Testis (tissue), 5 donors: ENCODE measurements at places on chromosomes 12 and 14.

- no peak overlapping the region for H3K27ac ChIP-seq
- DNase-seq: no peak
- H3K36me3 ChIP-seq: no peaks in the 10 kb centered on the region
- no peak overlapping the region for H3K4me3 ChIP-seq
These were observed 11.8 kb downstream of the TMEM179 start for GRCh38 chr14:104592785-104593184.

GRCh38 chr12:3193131-3193530 lies 116.0 kb downstream of the TSPAN9 start:
- H3K4me1 ChIP-seq: no peaks in the 10 kb centered on the region
- H3K4me3 ChIP-seq: no peak overlapping the region
- H3K36me3 ChIP-seq: no peaks in the 10 kb centered on the region
- DNase-seq: no peak

GRCh38 chr12:26871985-26872384 lies 39.0 kb upstream of the ITPR2 start:
- no peak overlapping the region for H3K27ac ChIP-seq
- DNase-seq: no peak
- no peak overlapping the region for H3K4me3 ChIP-seq
- no peaks in the 10 kb centered on the region for H3K4me1 ChIP-seq

- no peak overlapping the region for H3K27ac ChIP-seq
- no peaks in the 10 kb centered on the region for H3K36me3 ChIP-seq
- no peak for DNase-seq
- peaks cover 3% of the 10 kb centered on the region for H3K4me1 ChIP-seq
These were observed 246.9 kb upstream of the TMEM132C start for GRCh38 chr12:128019996-128020544.

- H3K4me3 ChIP-seq: no peak overlapping the region
- H3K36me3 ChIP-seq: no peaks in the 10 kb centered on the region
- peak; percentile 90 for DNase-seq
- H3K4me1 ChIP-seq: peaks cover 12% of the 10 kb centered on the region
These were observed 121.8 kb downstream of the TBC1D30 start for GRCh38 chr12:64946132-64946829.

DNA sequence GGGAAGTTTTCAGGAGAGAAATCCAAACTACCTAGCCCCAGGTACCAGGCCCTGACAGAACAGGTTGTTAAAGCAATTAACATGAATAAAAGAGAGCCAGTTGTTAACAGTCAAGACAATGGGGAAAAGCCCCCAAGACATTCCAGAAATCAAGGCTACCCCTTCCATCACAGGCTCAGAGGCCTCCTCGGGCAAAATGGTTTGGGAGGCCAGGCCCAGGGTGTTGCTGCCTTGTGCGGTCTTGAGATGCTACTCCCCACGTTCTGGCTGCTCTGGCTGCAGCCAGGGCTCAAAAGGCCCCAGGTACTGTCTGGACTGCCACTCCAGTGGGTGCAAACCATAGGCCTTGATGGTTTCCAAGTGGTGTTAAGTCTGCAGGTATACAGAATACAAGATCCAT lies 7.0 kb downstream of the CRY1 start:
- peaks cover 5% of the 10 kb centered on the region for H3K4me1 ChIP-seq
- no peaks in the 10 kb centered on the region for H3K36me3 ChIP-seq
- no peak overlapping the region for H3K4me3 ChIP-seq
- H3K27ac ChIP-seq: no peak overlapping the region

GRCh38 chr12:101931498-101932326 lies 54.3 kb downstream of the DRAM1 start:
- H3K27ac ChIP-seq: no peak overlapping the region
- peaks cover 4% of the 10 kb centered on the region for H3K4me1 ChIP-seq
- H3K36me3 ChIP-seq: no peaks in the 10 kb centered on the region
- H3K4me3 ChIP-seq: no peak overlapping the region
- DNase-seq: no peak

DNA sequence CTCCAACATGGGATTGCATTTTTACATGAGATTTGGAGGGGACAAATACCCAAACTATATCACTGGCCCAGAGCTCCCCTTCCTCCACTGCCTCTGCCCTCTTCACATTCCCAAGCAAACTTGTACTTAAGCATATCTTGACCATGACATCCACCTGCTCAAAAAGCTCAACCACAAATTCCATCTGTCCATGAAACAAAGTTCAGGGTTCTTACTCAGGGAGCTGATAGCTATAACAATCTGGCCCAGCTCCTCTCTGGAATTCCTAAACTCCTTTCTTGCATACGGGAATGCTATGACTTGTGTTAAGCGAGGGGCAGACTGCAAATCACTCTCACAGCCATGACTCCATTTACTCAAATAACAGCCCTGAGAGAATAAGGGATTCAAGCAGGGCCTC lies 152.1 kb downstream of the GALC start:
- H3K27me3 ChIP-seq: no peaks in the 10 kb centered on the region
- no peak overlapping the region for H3K27ac ChIP-seq
- no peak overlapping the region for H3K4me3 ChIP-seq

GRCh38 chr12:9751204-9752144 lies 9.2 kb downstream of the CD69 start:
- DNase-seq: no peak
- no peak overlapping the region for H3K4me3 ChIP-seq
- H3K27me3 ChIP-seq: no peaks in the 10 kb centered on the region
- H3K27ac ChIP-seq: no peak overlapping the region

- no peak for DNase-seq
- no peak overlapping the region for H3K27ac ChIP-seq
- H3K4me1 ChIP-seq: no peaks in the 10 kb centered on the region
- no peaks in the 10 kb centered on the region for H3K27me3 ChIP-seq
These were observed 48.8 kb upstream of the CHST11 start for GRCh38 chr12:104407922-104408321.

- no peak overlapping the region for H3K27ac ChIP-seq
- H3K36me3 ChIP-seq: no peaks in the 10 kb centered on the region
- no peaks in the 10 kb centered on the region for H3K27me3 ChIP-seq
- H3K4me1 ChIP-seq: no peaks in the 10 kb centered on the region
- DNase-seq: no peak
- H3K4me3 ChIP-seq: no peak overlapping the region
These were observed 199.1 kb downstream of the SLC5A8 start for GRCh38 chr12:101010896-101011295.

DNA sequence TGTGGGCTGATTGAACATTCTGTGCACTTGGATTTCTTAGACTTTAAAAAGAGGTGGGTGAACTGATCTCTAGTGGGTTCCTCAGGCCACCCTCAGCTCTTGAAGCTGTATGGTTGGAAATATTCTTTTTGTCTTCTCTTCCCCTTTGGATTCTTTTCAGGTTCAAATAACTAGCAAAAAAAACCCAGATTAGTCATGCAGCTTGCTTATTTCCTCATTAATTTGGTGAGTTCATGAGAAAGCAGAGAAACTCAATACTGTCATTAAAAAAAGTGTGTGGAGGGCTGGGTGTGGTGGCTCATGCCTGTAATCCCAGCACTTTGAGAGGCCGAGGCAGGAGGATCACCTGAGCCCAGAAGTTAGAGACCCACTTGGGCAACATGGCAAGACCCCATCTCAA lies 183.4 kb downstream of the ESR2 start:
- no peak overlapping the region for H3K27ac ChIP-seq
- peaks cover 30% of the 10 kb centered on the region for H3K4me1 ChIP-seq
- H3K27me3 ChIP-seq: no peaks in the 10 kb centered on the region
- peak; percentile 30 for DNase-seq

GRCh38 chr12:14931791-14932560 lies 6.4 kb downstream of the ERP27 start:
- no peaks in the 10 kb centered on the region for H3K27me3 ChIP-seq
- no peak overlapping the region for H3K27ac ChIP-seq
- H3K4me1 ChIP-seq: peaks cover 5% of the 10 kb centered on the region
- H3K4me3 ChIP-seq: no peak overlapping the region
- no peaks in the 10 kb centered on the region for H3K36me3 ChIP-seq

GRCh38 chr12:24695657-24696329 lies 253.1 kb downstream of the BCAT1 start:
- DNase-seq: no peak
- H3K36me3 ChIP-seq: no peaks in the 10 kb centered on the region
- no peaks in the 10 kb centered on the region for H3K27me3 ChIP-seq
- no peak overlapping the region for H3K4me3 ChIP-seq
- H3K27ac ChIP-seq: no peak overlapping the region

- H3K27ac ChIP-seq: no peak overlapping the region
- no peaks in the 10 kb centered on the region for H3K27me3 ChIP-seq
- peaks cover 14% of the 10 kb centered on the region for H3K4me1 ChIP-seq
These were observed 26.0 kb downstream of the TBX3 start for GRCh38 chr12:114658002-114658441.

DNA sequence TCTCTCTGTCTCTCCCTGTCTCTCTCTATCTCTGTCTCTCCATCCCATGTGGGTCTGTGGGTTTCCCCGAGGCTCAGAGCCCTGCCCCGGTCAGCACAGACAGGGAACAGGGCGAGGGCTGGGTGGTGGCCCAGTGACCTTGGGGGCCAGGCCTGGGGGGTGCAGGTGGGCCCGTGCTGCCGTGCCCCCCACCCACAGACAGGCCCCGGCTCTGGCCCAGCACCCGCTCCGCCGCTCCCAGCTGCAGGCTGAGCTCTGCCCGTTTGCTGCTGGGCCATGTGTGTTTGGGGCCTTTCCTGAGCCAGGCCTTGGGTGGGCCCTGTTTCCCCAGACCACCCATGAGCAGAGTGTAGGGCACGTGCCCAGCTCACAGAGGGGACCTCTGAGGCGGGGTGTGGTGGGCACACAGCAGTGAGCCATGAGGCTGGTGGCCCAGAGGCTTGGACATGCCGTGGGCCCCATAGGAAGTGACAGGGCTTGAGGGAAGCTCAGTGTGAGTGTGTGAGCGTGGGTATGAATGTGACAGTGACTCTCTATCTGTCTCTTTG lies 51.0 kb downstream of the TMEM121 start:
- H3K27ac ChIP-seq: no peak overlapping the region
- H3K36me3 ChIP-seq: no peaks in the 10 kb centered on the region
- H3K27me3 ChIP-seq: no peaks in the 10 kb centered on the region
- no peaks in the 10 kb centered on the region for H3K4me1 ChIP-seq
- no peak overlapping the region for H3K4me3 ChIP-seq

GRCh38 chr12:12358528-12358927 lies 1.6 kb downstream of the BORCS5 start:
- H3K4me3 ChIP-seq: no peak overlapping the region
- no peak for DNase-seq
- no peaks in the 10 kb centered on the region for H3K36me3 ChIP-seq

DNA sequence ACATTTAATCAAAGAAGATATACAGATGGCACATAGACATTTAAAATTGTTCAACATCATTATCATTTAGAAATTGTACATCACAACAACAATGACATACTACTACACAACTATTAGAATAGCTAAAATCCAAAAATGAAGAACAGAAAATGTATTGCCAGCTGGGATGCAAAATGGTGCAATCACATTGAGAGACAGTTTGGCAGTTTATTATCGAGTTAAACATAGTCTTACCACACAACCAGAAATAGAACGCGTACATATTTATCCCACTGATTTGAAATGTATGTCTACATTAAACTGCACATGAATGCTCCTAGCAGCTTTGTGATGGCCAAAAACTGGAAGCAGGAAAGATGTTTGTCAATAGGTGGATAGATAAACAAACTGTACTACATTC lies 791.5 kb upstream of the MGAT4C start:
- H3K27me3 ChIP-seq: no peaks in the 10 kb centered on the region
- H3K4me1 ChIP-seq: no peaks in the 10 kb centered on the region
- no peak overlapping the region for H3K27ac ChIP-seq
- no peaks in the 10 kb centered on the region for H3K36me3 ChIP-seq
- no peak for DNase-seq

GRCh38 chr14:76090616-76091391 lies 60.9 kb upstream of the GPATCH2L start:
- H3K36me3 ChIP-seq: no peaks in the 10 kb centered on the region
- H3K4me1 ChIP-seq: peaks cover 11% of the 10 kb centered on the region
- DNase-seq: peak; percentile 73
- no peak overlapping the region for H3K4me3 ChIP-seq

DNA sequence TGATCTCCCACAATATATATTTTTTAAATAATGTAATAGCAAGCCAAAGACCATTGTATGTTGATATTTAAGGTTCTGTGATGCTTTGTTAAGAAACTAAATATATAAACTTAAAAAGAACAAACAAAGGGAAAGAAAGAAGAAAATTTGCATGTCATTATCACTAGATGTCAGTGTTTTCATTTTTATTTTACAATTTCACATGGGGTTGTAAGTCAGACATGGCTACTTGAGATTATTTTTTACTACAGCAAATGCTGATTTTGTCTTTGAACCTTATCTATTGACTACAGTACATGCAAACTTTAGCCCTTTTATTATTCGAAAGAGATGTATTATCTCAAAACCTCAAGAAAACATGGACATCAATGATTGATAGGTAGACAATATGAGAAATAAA lies 36.1 kb downstream of the SLCO1C1 start:
- H3K27me3 ChIP-seq: no peaks in the 10 kb centered on the region
- H3K36me3 ChIP-seq: no peaks in the 10 kb centered on the region
- no peak overlapping the region for H3K4me3 ChIP-seq

DNA sequence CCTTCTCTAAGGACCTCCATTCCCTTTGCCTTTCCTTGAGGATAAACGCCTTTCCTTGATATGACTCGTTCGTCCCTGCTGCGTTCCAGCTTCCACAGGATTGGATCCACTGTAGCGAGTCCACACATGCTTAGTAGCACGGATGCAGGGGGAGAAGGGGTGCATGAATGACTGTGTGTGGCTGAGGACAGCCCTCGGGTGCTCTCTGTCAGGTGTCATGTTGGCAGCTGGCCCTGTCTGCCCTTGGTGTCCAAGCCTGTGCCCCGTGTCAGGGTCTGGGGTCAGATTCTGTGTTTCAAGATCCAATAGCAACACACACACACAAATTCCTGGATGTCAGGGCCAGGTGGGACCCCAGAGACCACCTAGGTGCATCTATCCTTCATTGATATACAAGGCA lies 17.5 kb upstream of the KRT80 start:
- no peaks in the 10 kb centered on the region for H3K27me3 ChIP-seq
- no peaks in the 10 kb centered on the region for H3K4me1 ChIP-seq
- H3K36me3 ChIP-seq: no peaks in the 10 kb centered on the region
- H3K27ac ChIP-seq: no peak overlapping the region
- no peak overlapping the region for H3K4me3 ChIP-seq
- no peak for DNase-seq

DNA sequence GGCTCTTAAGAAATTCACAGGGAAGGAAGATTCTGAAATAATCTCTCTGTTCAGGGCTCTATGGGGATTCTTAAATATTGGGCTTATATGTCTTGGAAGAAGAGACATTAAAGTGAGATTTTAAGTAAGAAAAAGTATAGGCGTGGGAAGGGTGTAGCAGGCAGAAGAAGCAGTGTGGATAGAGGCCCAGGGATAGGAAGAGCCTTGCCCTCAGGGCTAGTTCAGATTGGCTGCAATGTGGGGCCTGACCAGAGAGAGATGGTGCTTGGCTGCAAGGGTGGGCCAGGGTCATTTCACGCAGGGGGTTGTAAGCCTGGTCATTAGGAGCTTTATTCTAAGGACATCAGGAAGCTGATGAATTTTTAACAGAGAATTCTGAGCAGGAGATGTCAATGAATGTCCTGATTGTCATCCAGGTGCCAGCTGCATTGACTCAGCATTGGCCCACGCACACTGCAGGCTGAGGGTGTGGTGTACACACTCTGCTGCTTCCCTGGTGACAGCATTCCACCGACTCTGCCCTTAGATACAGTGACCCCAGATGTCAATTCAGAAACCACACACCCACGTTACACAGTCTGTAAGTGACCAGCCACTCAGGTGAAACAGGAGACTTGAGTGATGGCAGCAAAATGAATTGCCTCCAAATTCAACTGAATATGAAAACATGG lies 582.5 kb downstream of the NRXN3 start:
- no peaks in the 10 kb centered on the region for H3K36me3 ChIP-seq
- H3K27ac ChIP-seq: no peak overlapping the region
- H3K4me3 ChIP-seq: no peak overlapping the region
- no peak for DNase-seq
